AG09319 (cell line): ENCODE measurements at places on chromosomes 5 and 9.

DNA sequence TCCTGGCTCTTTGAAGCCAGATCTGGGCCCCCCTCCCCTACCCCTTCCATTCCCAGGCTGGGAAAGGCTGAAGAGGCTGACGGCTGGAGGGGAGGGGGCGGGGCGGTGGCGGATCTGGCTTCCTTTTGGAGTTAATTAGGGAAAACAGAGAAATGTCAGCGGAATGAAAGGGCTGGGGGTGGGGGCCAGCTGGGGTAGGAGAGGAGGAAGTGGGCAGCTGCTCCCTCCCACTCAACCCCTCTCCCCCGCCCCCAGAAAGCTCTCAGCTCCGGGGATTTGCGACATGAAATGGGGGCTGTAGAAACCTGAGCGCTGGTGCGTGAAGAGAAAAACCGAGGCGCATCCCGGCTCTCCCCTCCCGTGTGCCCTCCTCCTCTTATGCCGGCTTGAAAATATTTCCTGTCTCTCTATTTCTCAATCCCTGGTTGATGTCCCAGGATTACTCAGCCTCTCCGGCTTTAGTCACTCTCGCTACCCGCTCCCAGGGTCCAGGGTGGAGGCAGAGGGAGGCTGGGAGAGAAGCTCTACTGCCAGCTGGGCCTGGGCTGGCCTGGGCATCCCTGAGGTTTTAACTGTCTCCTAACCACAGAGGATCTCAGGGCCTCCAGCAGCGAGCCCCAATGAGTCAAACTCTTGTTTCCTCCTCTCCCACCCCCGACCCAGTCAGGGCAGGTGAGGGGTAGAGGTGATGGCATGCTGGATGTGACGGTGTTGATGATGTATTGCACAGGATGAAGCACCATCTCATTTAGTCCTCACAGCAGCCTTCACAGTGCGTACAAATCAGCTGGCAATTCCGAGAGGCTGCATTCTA lies 20.1 kb downstream of the PCDHGC5 start:
- DNase-seq = peak; percentile 96

DNA sequence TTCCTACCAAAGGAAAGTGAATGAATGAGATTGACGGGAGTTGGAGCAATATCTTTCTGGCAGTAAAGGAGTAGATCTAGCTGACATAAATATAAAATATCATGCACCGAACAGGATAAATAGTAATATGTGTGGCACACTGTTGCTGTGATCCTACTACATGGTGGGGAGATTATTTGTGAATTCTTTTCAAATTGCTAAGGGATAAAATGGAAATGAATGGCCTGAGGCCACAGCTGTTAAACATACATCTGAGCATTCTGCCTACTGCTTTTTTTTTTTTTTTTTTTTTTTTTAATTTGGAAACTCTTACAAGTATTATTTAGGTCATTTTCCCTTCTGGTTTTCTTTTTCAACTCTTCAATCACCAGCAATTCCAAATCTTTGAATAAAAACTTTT lies 66.8 kb downstream of the MEF2C start:
- DNase-seq = no peak

GRCh38 chr9:17578911-17579793 lies at the start of gene SH3GL2:
TSS of gene SH3GL2 (plus strand) at chr9:17579066.
- DNase-seq = no peak

- no peak for DNase-seq
Measured at GRCh38 chr5:97986069-97986468, 787.4 kb upstream of the RGMB start.

- DNase-seq = no peak
Measured at GRCh38 chr9:135908754-135909204, 1.4 kb upstream of the CAMSAP1 start.

- DNase-seq = no peak
Measured at GRCh38 chr5:5700549-5700948, 278.1 kb downstream of the ICE1 start.

DNA sequence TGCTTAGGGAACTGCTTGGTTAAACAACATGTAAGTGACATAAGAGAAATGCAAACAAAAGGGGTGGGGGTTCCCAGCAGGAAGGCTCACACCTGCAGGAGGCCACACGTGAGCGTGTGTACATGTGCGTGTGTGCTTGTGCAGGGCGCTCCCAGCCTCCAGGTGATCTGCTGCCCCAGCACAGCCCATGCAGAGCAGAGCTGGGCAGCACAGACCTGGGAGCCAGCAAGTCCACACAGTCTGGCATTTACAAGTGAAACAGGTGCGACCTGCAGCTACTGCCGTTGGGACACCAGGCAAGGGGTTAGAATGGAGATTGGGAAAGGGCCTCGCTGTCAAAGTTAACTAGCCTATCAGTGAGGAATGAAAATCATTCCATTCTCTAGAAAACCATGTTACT lies 41.8 kb downstream of the GRAMD2B start:
- DNase-seq = no peak

DNA sequence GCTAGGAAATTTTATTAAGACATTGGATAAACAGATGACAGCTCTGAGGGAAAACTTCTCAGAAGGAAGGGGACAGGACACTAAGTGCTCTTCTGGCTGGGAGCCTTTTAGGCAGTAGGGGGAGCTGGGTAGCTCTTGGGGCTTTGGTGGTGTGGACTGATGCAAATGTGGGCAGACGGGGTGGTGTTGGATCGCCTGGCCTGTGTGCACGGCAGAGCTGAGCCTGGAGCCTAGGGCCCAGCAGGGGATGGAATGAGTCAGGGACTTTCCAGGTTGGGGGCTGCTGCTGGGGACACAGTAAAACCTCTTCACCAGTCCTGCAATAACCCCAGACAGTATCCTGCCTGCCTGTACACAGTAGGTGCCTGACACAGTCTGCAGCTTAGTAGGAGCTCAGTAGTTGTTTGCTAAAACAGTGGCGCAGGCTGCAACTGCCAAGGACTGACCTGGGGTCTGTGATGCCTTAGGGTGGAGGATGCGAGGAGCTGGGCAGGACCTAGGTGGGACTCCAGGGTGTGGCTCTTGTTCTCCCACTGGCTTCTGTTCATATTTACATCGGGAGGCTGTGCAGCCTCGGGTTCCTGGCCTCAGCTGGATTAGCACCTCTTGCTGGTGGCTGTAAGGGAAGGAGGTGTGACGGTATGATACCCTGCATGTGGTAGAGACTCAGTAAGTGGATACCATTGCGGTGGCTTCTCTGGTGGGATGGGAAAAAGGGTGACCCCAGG lies 83.8 kb downstream of the DAB2IP start:
- peak; percentile 24 for DNase-seq

GRCh38 chr5:54263447-54263846 lies 46.9 kb downstream of the ARL15 start:
- no peak for DNase-seq

- no peak for DNase-seq
Measured at GRCh38 chr5:81234801-81235200, 1.7 kb downstream of the CKMT2 start.

GRCh38 chr5:26009742-26010141 lies 1028.6 kb downstream of the CDH9 start:
- DNase-seq = no peak

GRCh38 chr9:126411948-126412284 lies 85.3 kb downstream of the MVB12B start:
- no peak for DNase-seq

- peak; percentile 25 for DNase-seq
Measured at GRCh38 chr9:98429613-98430012, 174.2 kb upstream of the TBC1D2 start.

GRCh38 chr9:108743416-108743815 lies 112.4 kb downstream of the ACTL7B start:
- no peak for DNase-seq

GRCh38 chr5:156531199-156531598 lies 204.2 kb downstream of the SGCD start:
- DNase-seq = no peak
